ENCODE measurements at places on chromosomes 5 and 9.

- peak; percentile 8 for DNase-seq
Measured at GRCh38 chr9:112887381-112887780, 3.3 kb downstream of the SLC46A2 start.

DNA sequence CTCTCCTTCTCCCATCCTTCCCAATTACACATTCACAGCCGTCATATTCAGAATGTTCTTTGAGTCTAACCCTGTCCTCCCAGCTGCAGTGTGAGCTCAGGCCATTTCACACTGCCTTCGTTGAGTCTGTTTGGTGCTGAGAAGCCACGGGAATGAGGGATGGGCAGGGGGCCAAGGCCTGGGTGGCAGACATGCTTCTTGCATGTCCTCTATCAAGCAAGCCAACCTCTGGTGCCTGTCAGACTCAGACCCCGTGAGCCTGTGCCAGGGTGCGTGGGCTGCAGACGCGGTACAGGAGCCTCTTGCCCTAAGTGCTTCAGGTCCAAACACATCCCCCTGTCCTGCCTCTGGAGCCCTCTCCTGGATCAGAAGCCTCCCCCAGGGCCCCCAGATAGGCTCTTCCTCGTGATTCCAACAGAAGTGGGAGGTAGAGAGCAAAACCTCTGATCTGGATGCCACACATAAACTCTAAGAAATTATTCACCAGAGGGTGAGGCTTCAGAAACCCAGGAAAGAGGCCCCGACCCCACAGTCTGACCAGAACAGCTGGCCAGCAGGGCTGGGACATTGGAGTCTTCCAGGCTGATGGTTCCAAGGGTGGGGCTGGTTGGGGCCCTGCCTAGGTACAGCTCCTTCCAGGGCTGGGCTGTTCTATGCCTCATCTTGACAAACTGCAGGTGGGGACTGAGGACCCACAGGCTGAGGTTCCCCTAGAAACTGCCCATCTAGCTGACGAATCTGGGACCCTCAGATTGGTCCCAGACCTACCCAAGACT lies 46.7 kb upstream of the CDKN2AIPNL start:
- DNase-seq = no peak

GRCh38 chr9:36748322-36748899 lies 175.7 kb downstream of the MELK start:
- DNase-seq = peak; percentile 34

DNA sequence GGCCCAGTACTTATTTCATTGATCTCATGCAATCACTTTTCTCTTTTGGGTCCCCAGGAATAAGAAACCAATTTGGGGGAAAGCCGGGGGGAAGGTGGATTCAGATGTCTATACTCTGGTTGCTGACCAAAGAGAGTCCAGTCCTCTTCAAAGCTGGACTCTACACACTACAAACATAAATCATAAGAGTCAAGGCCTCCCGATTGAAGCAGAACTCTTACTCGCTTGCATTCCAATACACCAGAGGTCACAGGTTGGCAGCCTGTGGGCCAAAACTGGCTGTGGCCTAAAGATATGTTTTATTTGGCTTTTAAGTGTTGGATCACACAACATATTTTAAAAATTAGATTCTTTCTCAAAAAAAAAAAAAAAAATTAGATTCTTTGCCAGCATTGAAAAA lies 311.4 kb upstream of the MSX2 start:
- no peak for DNase-seq

DNA sequence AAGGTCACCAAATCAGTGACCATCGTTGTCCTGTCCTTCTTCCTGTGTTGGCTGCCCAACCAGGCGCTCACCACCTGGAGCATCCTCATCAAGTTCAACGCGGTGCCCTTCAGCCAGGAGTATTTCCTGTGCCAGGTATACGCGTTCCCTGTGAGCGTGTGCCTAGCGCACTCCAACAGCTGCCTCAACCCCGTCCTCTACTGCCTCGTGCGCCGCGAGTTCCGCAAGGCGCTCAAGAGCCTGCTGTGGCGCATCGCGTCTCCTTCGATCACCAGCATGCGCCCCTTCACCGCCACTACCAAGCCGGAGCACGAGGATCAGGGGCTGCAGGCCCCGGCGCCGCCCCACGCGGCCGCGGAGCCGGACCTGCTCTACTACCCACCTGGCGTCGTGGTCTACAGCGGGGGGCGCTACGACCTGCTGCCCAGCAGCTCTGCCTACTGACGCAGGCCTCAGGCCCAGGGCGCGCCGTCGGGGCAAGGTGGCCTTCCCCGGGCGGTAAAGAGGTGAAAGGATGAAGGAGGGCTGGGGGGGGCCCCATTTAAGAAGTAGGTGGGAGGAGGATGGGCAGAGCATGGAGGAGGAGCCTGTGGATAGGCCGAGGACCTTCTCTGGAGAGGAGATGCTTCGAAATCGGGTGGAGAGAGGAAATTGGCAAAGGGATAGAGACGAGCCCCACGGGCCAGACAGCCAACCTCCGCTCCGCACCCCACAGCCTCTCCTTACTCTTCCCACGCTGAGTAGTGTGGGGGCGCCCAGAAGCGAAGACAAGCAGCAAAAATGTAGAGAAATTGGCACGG lies 1.7 kb downstream of the RXFP3 start:
- no peak for DNase-seq

GRCh38 chr5:107779437-107779836 lies 108.7 kb upstream of the EFNA5 start:
- no peak for DNase-seq

- no peak for DNase-seq
Measured at GRCh38 chr5:60841361-60841760, 2.7 kb downstream of the ELOVL7 start.

GRCh38 chr5:82106207-82106606 lies 134.4 kb downstream of the ATG10 start:
- DNase-seq = no peak

All from activated CD4-positive, alpha-beta T cell treated with anti-CD3 and anti-CD28 coated beads, Interleukin-2, amount 50 U/mL, for 48 hours (primary cell).